Kasumi-1 (cell line): ENCODE measurements at places on chromosomes 7 and 10.

DNA sequence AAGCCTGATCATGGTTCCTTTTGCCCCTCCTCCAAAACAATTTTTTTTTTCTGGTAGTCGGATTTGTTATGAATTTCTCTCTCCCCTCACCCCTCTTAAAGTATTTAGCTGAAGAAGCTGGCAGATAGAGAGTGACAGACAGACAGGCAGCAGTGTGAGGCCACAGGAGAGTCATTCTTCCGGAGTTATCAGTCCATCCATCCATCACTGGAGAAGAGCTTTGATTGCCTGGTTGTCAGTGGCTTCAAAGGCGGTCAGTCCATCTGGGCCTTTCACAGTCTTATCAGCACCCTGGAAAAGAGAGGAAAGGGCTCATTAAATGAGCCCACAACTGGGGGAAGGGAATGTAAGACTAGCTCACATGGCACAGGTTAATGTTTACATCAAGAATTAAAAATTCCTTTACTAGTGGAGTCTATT lies 47.4 kb downstream of the MTPN start:
- DNase-seq = no peak

GRCh38 chr7:45258533-45259226 lies 101.1 kb downstream of the RAMP3 start:
- DNase-seq = no peak

DNA sequence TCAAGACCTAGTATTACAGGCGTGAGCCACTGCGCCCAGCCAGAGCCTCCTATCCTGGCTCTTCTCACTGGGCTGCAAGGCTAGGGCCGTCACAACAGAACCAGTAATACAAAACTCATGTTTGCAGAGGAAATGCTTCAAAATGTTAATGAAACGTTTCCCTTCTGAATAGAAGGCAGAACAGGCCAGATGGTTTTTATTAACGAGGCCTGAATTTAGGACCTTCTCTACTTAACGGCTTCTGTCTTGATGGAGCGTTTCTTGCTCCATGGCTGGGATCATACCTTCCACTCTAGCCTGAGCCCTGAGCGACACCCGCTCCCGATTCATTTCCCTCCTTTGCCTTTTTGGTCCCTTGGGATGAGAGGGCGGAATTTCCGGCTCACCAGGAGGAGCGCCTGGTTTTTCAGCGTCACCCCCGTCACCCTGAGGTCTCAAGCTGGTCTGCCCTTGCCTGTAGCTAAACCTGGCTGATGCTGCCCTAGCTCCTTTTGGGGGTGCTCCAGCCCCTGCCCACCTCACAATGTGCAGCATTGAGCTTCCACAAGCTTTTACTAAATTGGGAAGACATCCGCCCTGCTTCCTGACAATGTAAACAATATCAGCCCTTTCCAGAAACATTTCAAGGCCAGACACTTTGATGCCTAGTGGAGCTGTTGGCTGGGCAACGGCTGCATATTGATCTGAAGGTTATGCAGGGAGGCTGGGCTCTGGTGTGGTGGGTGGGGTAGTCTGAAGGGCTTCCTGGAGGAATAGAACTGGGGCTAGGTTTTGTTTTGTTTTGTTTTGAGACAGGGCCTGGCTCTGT lies 5.2 kb downstream of the CLIP2 start:
- DNase-seq = no peak

GRCh38 chr7:155466142-155466813 lies 8.3 kb downstream of the EN2 start:
- DNase-seq = no peak
